Activated effector memory CD4-positive, alpha-beta T cell treated with Interleukin-2 at 50 U/mL for 16 hours (primary cell): ENCODE measurements at places on chromosomes 6 and 20.
A peak's percentile ranks its signal among the peaks of the same experiment; 100 is the strongest.

GRCh38 chr6:87785229-87785862, 83.3 kb upstream of the AKIRIN2 start:
- DNase-seq, result no peak

DNA sequence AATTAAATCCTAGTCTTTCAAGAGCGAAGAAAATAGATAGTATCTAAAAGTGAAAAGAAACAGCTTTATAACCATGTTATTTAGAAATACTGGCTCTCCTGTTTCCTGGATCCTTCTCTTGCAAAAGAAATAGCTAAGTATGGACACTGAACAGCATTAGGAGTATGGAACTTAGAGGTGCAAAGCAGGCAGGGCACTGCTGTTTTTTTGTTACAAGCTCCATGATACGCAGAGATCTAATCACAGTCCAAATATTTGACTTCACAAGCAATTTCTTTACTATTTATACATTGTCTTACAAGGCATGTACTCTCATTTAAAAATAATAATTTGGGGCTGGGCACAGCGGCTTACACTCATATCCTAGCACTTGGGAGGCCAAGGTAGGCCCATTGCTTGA, 7.6 kb downstream of the TRPC4AP start:
- DNase-seq, result no peak

DNA sequence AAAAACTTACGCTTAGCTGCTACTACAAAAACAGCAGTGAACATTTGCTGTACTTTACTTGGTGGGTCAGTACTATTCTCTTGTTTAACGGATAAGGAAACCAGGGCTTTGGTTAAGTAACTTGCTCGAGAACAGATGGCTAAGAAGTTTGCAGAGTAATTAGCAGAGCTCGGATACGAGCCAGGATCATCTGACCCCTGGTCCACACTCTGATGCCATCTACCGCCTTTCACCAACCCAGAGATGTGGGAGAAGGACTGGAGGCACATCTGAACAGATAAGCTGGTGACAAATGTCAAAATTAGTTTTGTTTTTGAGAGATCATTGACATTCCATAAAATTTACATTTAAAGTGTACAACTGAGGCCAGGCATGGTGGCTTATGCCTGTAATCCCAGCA, 18.9 kb upstream of the RPL7L1 start:
- no peak for DNase-seq

- DNase-seq, result no peak
Observed at GRCh38 chr20:8932192-8933165, 136.4 kb upstream of the PLCB4 start.

DNA sequence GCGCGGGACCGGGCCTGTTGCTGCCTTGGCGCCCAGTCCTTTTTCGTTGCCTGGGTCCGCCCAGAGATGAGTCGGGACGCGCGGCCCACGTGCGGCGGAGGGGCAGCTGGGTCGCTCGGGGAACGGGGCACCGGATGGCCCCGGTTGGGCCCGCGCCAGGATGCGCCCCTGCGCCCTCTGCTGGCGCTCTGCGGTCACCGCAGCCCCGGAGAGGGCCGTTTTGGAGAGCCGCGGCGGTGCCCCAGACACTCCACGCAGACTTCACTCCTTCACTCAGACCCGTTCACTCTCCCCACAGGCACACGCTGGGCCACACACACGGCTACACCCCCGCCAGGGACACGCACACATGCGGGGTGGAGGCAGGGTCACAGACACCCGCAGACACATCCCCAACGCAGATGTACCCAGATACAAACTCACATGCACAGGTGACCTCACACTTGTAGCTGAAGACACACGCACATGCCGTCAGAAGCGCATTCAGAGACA, 38.8 kb downstream of the SRC start:
- DNase-seq, result peak; percentile 72

DNA sequence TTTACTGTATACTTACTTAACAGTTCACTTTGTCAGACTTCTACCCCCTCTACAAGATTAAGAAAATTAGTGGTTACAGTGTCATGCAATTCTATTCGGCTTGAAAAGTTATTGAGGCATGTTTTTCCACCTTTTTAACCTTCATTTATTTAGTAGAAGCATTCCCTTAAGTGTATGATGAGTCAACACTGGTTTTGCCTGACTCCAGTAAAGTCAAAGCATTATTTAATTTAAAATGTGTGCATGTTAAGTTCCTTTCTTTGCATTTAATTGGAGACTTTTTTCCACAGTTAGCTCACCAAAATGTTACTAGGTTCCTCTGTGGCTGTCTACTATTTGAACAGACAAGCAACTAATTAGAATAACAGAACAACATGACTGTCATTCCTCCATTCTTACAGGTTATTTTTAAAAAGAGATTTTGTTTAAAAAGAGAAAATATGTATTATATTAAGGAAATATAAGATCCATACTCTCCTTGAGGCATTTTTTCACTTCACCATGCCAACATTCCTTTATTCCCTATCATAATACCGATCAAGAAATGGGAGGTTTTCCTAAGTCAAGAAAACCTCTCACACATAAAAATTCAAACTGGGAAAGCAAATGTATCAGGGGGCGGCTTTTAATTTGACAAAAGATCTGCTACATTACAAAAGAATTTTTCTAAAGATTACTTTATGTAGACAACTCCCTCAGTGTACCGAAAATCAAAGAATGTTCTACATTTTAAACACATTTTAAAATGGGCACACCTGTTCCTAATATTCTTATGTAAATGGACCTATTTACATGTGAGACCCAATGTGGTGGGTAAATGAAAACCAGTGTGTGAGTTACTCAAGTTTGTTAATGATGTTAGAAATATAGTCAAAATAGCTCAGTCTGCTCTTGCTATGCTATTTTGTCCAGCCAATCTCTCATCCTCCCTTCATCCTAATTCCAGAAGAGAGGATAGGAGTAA, 361.2 kb downstream of the UTRN start:
- no peak for DNase-seq

DNA sequence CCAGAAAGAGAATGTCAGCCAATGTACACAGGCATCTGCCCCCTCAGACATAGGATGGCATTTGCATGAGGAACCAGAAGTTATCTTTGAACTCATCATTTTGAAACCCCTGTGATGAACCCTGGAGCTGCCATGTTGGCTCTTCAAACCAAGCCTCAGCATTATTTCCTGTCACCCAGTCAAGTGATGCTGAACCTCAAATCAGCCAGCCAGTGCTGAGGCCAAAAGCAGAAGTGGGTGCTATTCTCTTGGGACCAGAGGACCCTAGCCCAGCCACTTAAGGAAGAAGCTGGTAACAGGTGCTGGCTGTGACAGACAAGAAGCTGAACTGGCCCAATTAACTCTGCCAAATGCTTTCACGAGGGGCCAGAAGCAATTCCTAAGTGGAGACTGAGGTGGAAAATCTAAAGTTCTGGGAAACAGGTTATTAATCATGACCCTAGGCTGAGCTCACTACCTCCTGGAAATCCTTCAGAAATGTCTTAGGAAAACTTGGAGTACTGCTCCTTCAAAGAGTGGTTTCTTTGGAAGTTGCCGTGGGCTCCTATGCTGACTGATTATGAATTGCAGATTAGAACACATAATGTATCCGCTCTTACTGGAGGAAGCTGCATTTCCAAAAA, 4.0 kb downstream of the PKIG start:
- no peak for DNase-seq

- no peak for DNase-seq
Observed at GRCh38 chr20:50969435-50969834, 10.8 kb downstream of the MOCS3 start.

DNA sequence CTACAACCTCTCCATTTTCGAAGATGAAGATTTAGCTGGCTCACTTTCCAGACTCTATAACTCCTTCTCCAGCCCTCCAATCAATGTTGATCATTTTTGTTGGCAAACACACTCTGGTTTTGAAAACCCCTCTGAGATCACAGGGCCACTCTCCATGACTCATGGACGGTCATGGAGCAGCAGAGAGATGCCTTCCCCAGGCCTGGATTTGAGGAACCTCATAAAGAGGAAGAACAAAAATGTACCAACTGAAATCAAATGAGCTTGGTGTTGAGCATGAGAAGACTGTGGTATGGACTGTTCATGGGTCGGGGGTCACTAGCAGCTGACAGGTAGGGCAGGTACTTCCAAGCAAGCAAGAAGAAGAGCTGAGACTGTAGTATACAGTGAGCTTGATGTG, 112.8 kb upstream of the INSM1 start:
- no peak for DNase-seq

DNA sequence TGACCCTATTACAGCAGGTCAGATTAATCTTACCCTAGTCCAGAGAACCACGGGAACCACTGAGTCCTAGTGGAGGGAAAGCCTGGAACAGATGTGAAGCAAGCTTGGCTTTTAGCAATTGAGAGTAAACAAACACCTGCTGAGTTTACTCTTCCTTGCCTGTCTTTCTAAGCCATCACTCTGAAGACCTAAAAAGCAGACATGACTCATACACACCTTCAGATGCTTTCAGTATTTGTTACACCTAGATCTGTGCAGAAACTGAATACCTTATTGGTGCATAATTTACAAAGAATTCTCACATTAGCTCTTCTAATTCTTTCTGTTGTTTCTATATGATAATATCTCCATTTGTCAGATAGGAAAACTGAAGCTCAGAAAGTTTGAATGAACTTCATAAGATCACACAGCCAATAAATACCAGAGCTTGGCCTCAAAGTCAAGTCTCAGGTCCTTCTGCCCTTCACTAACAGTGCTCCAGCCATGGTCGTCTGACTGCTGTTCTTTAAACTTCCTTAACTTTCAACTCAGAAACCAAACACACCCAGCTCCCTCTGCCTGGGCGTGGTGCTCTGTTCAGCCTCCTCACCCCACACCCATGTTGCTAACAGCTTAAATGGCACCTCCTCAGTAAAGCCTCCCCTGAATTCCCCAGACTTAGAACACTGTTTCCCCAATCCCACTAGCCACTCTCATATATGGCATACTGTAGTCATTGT, 8.6 kb upstream of the GABBR1 start:
- no peak for DNase-seq

GRCh38 chr6:36373368-36374019, 14.0 kb downstream of the ETV7 start:
- DNase-seq, result no peak

DNA sequence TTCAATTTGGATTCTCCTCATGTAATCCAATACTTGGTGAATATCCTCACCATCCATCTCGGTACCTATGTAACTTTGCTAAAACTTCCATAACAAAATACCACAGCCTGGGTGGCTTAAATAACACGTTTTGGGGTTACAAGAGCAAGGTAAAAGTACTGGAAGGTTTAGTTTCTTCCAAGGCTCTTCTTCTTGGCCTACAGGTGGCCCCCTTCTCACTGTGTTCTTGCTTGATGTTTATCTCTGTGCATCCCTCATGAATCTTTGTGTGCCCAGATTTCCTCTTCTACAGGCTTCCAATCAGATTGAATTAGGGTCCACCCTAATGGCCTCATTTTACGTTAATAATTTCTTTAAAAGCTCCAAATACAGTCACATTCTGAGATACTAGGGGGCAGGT, 163.3 kb upstream of the HCRTR2 start:
- no peak for DNase-seq

DNA sequence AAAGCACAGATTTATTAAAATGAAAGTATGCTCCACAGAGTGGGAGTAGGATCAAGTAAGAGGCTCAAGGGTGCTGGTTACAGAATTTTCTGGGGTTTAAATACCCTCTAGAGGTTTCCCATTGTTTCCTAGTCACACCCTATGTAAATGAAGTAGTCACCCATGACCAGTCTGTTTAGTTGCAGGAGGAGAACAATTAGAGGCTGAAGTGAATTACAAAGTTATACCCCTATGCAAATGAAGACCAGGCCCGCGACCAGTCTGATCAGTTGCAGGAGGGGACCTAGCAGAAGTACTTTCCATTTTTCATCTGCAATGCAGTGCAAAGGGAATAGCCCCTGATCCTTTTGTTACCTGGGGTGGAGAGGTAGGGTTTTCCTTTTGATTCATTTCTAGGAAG, 11.8 kb upstream of the FILIP1 start:
- no peak for DNase-seq
